Fibroblast of villous mesenchyme (primary cell): ENCODE measurements at places on chromosomes 12 and 14. TPM values are rescaled to one million over a fixed set of nuclear protein-coding genes. Genes with fewer than 3 reads are reported as not detected.

PLEKHG3 gene
- total RNA-seq = 8.7 and 11.2 TPM in 2 replicates

FITM1 gene
- not detected in 2 replicates for total RNA-seq

IL26 gene
- total RNA-seq = not detected in 2 replicates

RNU4-1 gene
- under 0.01 TPM in 2 replicates for total RNA-seq

PFDN5 gene
- 328 and 382 TPM in 2 replicates for total RNA-seq

TRHDE gene
- total RNA-seq = 20.9 and 33.7 TPM in 2 replicates

SLC2A3 gene
- 65.4 and 91.5 TPM in 2 replicates for total RNA-seq

BCL11B gene
- not detected in 2 replicates for total RNA-seq

TEX52 gene
- total RNA-seq = not detected in 2 replicates

GNB3 gene
- total RNA-seq = 1.7 and 3.9 TPM in 2 replicates

FAM186B gene
- under 0.01 TPM in 2 replicates for total RNA-seq

CCDC175 gene
- total RNA-seq = not detected in 2 replicates

ZNF84 gene
- total RNA-seq = 23.2 and 25.0 TPM in 2 replicates

SMIM41 gene
- 0.32 and 0.43 TPM in 2 replicates for total RNA-seq

OTOGL gene
- total RNA-seq = under 0.01 TPM in 2 replicates

INSM2 gene
- total RNA-seq = not detected in 2 replicates

ST8SIA1 gene
- total RNA-seq = 0.43 and 1.3 TPM in 2 replicates

ANO2 gene
- 0.43 TPM in 1 of 2 replicates, not detected in the other for total RNA-seq

MSI1 gene
- not detected in 2 replicates for total RNA-seq

OR4E2 gene
- total RNA-seq = not detected in 2 replicates

WSCD2 gene
- under 0.01 TPM in 1 of 2 replicates, not detected in the other for total RNA-seq

NFYB gene
- total RNA-seq = 11.9 and 28.5 TPM in 2 replicates

LMO3 gene
- under 0.01 and 0.43 TPM in 2 replicates for total RNA-seq

TAS2R14 gene
- 4.5 and 6.9 TPM in 2 replicates for total RNA-seq

SLCO1B1 gene
- not detected in 2 replicates for total RNA-seq

A2M gene
- total RNA-seq = 14.7 and 20.9 TPM in 2 replicates

BHLHE41 gene
- total RNA-seq = 6.8 and 8.2 TPM in 2 replicates

HNF1A gene
- total RNA-seq = not detected in 2 replicates

WNT1 gene
- not detected in 2 replicates for total RNA-seq

PDE3A gene
- 3.9 and 7.1 TPM in 2 replicates for total RNA-seq

COCH gene
- under 0.01 and 9.0 TPM in 2 replicates for total RNA-seq

REM2 gene
- total RNA-seq = under 0.01 and 0.43 TPM in 2 replicates

DRAM1 gene
- 95.7 and 344 TPM in 2 replicates for total RNA-seq

KRT71 gene
- not detected in 2 replicates for total RNA-seq

PPP1R1A gene
- not detected in 2 replicates for total RNA-seq

PLEKHG7 gene
- total RNA-seq = not detected in 2 replicates

GDF3 gene
- total RNA-seq = not detected in 2 replicates

DEPDC4 gene
- total RNA-seq = 0.64 and 1.7 TPM in 2 replicates

RIMBP2 gene
- total RNA-seq = not detected in 2 replicates

MYF6 gene
- total RNA-seq = not detected in 2 replicates

TSPAN19 gene
- total RNA-seq = not detected in 2 replicates

PSEN1 gene
- total RNA-seq = 41.9 and 57.4 TPM in 2 replicates

KLRF2 gene
- not detected in 2 replicates for total RNA-seq

OAS2 gene
- 2.3 and 5.6 TPM in 2 replicates for total RNA-seq

LPAR5 gene
- total RNA-seq = not detected in 2 replicates

RPGRIP1 gene
- under 0.01 TPM in 1 of 2 replicates, not detected in the other for total RNA-seq

SLC8A3 gene
- total RNA-seq = under 0.01 TPM in 1 of 2 replicates, not detected in the other

ZNF410 gene
- total RNA-seq = 80.5 and 102 TPM in 2 replicates

MIP gene
- not detected in 2 replicates for total RNA-seq

LRP6 gene
- 50.1 and 50.3 TPM in 2 replicates for total RNA-seq

KLRC3 gene
- total RNA-seq = not detected in 2 replicates

NID2 gene
- total RNA-seq = 146 and 259 TPM in 2 replicates

ALDH1L2 gene
- total RNA-seq = 23.3 and 42.5 TPM in 2 replicates

SMOC1 gene
- total RNA-seq = not detected in 2 replicates

AP5M1 gene
- 18.7 and 44.9 TPM in 2 replicates for total RNA-seq

OAS1 gene
- under 0.01 and 0.86 TPM in 2 replicates for total RNA-seq

KLHDC1 gene
- total RNA-seq = 2.6 and 3.0 TPM in 2 replicates

RNU6-7 gene
- not detected in 2 replicates for total RNA-seq

MYH6 gene
- not detected in 2 replicates for total RNA-seq
